ENCODE measurements at places on chromosomes 4 and X.

DNA sequence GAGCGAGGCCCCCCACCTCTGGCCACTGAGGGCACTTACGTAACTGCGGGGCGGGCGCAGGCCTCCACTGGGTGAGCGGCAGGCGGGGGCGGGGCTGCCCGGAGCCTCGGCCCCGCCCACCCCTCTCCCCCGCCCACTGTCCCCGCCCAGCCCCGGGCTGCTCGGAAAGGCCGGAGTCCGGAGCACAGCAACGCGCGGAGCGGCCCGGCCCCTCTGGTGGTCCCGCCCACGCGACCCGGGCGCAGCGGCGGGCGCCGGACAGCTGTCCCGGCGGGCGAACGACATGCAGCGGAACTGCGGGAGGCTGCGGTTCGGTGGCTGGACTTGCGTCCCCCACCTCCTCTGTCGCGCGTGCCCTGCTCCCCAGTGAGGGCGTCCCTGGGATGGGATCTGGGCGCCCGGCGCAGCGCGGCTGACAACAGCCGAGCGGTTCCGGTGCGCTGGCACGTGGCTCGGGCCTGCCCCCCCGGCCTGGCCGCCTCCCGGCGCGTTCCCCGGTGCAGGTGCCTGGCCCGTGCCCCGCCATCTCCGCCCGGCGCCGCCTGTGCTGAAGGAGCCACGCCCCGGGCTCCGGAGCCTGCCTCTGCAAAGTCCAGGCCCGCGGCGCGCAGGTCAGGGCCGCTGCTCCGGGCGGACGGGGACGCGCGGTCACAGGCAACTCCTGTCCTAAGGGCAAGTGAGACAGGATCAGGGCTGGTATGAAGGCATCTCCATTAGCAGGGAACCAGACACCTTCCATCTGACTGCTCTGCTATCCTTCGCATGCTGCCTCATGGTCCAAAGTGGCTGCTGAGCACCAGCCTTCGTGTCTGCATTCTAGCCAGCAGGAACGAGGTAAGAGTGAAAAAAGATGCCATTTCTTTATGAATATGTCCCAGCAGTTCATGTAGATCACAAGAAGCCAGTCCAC is 21.8 kb upstream of the JAKMIP1 start:
- no peak for DNase-seq

GRCh38 chr4:18242919-18243693 is 221.6 kb upstream of the LCORL start:
- no peak for DNase-seq

- DNase-seq = no peak
These were observed 42.2 kb upstream of the ENPP6 start for GRCh38 chr4:184259866-184260265.

DNA sequence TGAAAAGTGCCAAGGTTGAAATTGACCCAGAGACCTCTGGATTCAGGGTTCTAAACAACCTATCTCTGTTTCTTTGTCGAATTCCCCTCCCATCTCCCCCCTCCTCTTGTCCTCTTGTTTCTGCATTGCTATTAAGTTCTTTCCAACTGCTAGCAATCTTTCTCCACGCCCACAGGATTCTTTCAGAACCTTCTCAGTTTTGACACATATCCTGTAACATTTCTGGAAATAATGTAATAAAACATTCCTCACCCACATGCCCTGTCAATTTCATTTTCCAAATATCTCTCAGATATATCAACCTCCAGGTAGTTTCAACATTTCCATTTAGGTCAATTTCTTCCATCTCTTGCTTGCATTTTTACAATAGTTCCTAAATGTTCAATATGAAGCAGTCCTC is 1105.9 kb downstream of the ARAP2 start:
- no peak for DNase-seq

DNA sequence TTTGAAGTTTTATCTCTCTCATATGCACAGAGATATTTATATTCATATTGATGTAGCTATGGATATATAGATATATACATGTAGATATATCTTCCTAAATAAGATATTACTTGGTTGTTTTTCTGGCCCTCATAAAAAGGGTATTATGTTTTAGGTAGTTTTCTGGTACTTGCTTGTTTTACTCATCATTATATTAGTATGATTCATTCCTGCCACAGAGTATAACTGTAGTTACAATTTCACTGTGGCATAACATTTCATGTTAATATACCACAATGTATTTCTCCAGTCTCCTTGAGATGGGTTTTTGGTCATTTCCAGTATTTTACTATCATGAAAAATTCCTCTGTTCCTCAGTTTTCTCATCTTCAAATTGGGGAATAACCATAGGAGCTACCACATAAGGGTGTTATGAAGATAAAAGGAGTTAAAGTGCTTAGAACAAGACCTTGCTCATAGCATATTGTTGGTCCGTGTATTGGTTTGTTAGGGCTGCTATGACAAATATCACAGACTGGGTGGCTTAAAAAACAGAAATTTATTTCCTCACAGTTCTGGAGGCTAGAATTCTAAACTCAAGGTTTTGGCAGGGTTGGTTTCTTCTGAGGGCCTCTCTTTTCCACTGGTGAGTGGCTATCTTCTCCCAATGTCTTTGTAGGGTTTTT is 129.7 kb downstream of the TMEM164 start:
- no peak for DNase-seq

DNA sequence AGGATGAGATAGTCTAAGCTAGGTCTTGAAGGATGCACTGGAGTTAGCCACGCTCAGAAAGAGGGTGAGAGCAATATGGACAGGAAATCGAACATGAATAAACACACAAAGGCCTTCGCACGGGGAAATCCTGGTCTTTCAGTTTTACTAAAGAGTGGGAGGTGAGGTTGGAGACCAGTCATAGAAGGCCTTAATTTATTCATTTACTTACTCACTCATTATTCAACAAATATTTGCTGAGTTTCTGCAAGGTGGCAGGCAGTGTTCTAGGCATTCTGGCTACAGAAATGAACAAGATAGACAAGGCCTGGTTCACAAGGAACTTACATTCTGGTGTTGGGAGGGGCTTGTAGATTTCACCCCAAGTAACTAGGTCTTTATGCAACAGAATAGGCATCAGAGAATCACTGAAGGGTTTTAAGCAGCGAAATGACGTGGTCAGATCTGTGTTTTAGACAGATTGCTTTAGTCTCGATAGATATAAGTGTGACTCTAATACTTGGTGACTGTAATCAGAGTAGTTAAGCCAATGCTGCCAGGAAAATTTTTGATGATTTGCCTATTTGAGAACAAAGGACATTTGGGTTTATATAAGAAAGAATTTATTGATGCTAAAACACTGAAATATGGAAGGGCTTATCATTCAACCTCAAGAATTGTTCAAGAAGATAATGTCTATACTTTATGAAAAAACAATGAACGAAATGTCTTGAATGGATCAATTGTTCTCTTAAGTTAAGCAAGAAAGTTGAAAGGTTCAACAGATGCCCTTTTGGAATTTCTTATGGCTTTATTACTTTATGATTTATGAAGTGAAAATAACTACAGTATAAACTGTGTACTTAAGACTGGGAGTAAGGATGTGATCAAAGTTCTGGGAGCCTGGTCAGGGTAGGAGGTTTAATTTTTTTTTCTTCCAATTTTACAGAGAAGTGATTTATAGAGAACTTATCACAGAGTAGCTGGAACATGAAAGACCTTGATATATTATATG is 184.4 kb upstream of the CASK start:
- no peak for DNase-seq

DNA sequence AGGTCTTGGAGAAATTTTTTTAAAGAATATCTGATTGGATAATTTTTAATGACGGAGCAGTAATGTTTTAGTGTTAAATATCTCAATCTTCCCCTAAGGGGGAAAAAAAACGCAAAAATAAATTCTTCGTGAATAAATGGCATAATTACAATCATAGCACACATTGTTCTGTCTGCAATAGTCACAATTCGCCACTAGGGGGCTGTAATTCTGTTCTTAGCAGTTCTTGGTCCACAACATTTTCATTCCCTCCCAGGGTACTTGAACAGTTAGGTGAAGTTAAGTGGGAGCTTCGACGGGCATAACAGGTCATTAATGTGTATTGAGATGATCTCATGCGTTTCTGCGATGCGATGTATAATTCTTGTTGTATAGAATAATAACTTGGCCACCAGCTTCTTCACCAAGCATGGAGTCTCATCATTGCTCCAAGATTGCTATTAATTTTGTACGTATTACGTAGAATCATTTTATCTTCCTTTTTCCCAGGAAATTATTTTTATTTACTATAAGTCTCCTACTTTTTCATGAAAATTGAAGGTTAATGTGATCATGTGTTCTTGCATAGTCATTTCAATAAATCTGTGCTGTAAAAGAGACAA is 27.2 kb downstream of the HTR2C start:
- DNase-seq = peak; percentile 33

DNA sequence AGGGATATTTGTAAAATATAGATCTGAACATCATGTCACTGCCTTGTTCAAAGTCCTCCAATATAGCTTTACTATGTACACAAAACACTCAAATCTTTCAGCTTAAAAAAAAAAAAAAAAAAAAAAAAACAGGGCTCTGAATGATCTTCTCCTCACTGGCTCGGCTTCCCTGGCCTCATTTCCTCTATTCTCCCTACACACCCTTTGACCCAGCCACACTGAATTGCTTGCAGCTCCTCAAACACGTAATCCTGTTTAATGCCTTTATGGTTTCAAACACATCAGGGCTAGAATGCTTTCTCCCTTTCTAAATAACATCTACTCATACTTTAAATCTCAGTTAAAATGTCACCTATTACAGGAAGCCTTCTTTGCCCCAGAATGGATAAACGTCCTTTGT is 60.8 kb downstream of the MTMR8 start:
- no peak for DNase-seq

DNA sequence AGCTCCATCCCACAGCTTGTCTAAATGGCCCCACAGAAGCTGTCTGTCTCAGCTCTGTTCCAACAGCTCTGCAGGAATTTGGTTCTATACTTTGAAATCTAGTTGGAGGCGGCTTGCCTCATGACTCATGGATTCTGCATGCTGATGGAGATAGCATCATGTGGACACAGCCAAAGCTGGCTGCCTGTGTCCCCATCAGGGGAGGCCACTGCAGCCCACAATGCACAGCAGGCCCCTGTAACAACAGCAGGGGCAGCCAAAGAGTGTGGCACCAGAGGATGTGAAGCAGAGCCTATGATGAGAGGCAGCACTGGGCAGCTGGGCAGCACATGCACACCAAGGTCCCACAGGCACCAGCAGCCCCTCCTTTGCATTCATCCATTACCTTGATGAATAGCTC is 67.2 kb downstream of the DCAF12L1 start:
- no peak for DNase-seq

GRCh38 chrX:108223585-108223984 is 132.0 kb downstream of the ATG4A start:
- no peak for DNase-seq

DNA sequence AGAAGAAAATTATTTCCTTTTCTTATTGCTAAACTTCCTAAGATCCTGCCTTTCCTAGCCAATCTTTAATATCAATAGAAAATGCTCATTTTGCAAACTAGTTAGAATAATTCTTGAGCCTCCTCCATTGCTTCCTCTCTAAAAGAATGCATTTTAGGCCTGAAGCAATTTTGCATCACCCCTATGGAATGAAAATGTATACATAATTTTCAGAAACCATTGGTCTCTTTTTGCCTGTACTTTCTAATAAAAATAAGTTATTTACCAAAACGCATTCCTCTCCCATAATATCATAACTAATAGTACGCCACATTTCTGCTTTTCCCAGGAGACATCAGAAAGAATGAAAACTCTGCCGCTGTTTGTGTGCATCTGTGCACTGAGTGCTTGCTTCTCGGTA is 1.7 kb downstream of the MUC7 start:
- DNase-seq = no peak

DNA sequence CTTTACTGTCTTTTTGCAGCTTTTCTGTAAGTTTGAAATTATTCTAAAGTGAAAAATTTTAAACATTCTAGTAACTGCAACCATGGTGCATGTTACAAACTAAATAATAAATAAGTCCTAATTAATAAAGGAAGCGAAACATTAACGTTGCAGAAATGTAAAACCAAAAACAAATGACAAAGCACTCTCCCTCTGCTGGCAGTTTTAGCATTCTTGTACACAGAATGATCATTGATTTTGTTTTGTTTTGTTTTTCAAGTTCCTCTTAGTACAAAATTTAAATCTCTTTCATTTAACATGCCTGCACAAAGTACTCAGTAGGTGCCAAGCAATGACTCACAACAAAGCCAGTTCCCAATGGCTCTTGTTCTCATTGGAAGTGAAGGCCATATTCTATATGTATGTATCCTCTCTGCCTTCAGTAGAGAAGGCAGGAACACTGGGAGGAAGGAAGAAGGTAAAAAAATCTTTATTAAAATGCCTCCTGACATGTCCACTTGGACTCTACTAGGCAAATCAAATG is 13.7 kb upstream of the TMSB4X start:
- DNase-seq = no peak

- no peak for DNase-seq
These were observed 148.8 kb downstream of the MGST2 start for GRCh38 chr4:139814323-139815015.

DNA sequence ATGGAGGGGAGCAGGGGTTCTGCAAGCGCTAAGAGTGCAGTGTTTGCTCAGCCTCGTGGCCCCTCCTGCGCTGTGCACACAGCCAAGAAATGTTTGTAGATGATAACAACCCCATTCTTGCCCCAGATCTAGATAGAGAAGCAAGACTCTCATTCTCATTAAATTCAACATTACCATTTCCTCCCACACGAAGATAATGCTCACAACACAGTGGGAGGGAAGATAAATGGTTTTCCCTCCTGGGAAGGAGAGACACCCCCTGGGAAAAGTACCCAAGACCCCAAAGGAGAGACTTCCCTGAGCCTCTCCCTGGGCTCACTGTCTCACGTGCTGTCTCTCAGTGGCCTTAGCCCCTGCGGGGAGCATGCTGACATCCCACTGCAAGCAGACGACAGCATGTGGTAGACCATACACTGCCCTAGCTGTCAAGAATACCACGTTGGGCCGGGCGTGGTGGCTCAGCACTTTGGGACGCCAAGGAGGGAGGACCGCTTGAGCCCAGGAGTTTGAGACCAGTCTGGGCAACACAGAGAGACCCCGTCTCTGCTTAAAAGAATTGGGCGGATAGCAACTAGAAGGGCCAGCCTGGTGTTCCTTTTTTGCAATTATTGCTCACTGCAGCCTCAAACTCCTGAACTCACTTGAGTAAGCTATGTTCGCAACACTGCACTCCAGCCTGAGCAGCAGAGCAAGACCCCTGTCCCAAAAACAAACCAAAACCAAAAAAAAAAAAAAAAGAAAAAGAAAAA is 34.9 kb upstream of the IQSEC2 start:
- DNase-seq = no peak

Measured in right forelimb (tissue), 1 donor.